NCI-H1105 (cell line): ENCODE measurements at places on chromosomes 2 and 18.

DNA sequence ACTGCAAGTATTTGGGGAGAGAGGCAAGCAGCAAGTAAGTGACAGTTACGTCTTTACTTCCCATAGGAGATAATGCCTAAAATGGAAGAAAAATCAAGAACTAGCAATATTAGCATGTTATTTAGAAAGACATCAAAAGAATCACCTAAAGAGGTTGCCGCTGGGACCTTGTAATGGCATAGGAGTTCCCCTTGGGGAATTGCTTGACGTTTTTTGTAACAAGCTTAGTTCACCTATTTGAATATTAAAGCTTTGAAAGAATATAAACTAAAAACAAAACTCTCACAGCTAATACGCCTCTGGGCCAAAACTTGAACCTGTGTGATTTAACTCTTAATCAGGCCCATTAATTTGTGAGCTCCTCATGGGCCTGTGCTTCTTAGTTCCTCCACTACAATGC is 89.0 kb downstream of the AAK1 start:
- DNase-seq: no peak

- no peak for DNase-seq
Measured at GRCh38 chr2:47303341-47304148, 99.4 kb upstream of the MSH2 start.

- peak; percentile 22 for DNase-seq
Measured at GRCh38 chr2:201450954-201451291, 335 bp downstream of the TRAK2 start.

DNA sequence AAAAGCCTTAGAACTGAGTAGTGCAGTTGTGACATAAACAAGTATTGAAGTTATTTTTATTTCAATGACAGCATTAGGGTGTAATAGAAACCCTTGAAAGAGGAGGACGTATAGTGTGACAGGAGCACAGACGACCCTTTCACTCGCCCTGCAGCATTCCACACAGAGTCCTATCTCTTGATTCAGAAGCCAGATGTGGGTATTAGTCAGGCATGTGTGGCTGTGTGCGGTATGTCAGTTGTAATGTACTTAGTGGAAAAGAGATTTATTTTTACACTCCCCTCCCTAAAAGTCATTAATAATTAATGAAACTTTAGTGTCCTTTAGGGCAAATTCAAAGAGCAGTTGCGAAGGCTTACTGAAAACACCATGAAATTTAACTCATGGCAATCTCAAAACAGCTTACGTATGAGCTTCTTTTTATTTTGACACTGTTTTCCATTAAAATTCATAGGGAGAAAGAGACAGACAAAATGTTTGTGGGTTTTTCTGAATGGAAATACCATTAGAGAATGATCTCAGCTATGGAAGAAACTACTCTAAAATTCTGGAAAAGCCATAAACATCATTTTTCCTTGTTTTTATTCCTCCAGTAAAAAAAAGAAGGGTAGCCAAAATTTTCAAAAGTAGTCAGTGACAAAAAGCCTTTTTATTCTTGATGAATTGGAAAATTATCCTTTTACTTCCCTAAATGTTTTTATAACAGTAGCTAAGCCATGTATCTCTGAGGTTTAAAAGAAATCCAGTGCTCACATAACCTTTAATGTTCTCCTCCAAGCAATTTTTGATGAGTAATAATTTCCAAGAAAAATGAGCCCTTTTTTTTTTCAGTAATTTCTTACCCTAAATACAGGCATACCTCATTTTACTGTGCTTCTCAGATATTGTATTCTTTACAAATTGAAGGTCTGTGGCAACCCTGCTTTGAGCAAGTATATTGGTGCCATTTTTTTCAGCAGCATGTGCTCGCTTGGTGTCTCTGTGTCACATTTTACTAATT is 84.0 kb upstream of the DSEL start:
- DNase-seq: no peak

DNA sequence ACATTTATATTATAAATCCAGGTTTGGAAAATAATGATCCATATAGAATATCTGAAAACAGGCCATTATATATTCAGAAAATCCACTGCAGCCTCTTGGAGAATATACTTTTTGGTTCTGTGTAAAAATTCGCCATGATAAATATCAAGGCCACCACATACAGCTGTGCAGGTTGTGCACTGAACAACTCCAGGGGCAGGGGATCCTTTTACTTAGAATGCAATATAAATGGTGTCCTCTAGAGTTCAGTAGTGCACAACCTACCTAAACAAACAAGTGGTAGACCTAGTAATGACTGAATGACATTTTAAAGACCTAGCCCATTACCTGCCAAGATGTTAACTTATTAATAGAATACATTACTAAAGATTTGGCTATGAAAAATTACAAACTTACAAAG is 22.4 kb downstream of the MOGAT1 start:
- no peak for DNase-seq

DNA sequence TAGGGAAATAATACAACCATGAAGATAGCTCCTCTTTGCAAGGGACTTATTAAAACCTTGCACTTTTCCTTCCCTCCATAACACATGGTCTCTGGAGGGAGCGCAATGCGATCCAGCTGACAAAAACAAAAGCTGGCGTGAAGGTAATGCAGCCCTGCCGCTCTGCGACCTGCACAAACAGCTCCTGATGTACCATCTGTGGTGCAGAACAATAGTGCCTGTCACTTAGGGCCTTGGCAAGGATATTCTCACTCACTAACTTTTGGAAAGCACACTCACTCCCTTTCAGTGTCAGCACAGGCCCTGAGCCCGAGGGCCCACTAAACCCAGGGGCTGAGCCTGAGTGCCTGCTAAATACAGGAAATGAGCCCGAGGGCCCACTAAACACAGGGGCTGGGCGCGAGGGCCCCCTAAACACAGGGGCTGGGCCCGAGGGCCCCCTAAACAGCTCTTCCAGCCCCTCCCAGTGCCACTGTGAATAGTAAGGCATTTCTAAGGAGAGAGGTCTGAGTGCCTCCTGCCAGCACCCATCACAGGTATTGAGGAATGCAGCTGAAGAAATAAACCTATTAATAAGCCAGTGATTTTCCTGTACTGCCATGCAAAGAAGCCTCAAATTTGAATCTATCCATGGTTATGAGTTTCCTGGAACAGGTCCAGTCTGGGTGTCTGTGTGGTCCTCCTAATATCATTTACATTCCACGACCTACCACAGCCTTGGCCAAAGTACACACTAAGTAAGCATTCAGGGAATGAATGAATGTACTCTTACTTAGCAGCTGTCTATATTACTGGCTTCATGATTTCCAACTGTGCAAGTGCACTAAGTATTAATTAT is 9.3 kb downstream of the L3MBTL4 start:
- DNase-seq: no peak

- no peak for DNase-seq
Measured at GRCh38 chr2:132692816-132693215, 22.8 kb upstream of the LYPD1 start.

- peak; percentile 56 for DNase-seq
Measured at GRCh38 chr2:217510771-217511291, 492.0 kb downstream of the TNS1 start.

DNA sequence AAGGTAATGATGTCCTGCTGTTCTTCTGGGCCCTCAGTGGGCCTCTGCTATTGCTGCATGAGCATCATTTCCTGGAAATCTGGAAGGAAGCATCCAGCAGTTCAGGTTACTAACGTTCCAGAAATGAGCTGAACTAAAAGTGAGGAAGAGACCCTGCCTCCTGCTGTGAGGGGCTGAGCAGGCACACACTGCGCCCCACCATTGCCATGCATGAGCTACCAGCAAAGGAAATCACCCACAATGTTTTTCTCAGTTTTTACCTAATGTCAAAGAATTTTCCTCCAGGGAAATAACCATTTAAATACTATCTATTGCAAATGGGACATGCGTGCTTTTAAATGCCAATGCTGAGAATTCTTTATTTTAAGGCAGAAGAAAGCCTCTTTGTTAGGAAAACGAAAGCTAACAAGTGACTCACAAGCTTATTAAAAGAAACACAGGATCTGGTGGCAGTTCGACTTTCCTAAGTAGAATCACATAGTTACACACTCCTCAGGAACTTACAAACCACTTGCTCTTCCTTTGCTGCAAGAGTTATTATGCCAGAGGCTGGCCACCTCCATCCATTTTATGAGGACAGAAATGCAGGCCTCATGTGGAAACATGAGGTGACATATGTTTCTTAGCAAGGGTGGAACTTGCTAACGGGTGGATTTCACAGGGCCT is 152.6 kb upstream of the TTC39C start:
- DNase-seq: no peak

DNA sequence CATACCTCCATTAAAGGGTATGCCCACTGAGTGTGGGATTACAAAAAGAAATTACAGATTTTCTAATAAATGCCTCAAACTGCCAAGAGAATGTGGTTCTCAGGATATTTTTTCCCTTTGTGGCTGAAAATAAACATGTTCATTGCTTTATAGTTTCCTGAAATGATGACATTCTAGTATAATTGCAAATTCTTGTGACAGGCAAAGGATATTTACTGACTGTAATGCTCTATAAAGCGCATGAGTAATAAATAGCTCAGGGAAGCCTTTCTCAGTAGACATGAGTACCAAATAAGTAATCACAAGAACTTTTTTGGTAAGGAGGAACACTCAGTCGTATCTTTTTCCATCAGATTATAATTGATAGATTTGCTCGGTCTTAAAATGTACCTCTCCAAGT is 72.3 kb downstream of the FTCDNL1 start:
- DNase-seq: no peak

GRCh38 chr2:95392730-95393455 is 9.6 kb upstream of the FAHD2A start:
- no peak for DNase-seq

DNA sequence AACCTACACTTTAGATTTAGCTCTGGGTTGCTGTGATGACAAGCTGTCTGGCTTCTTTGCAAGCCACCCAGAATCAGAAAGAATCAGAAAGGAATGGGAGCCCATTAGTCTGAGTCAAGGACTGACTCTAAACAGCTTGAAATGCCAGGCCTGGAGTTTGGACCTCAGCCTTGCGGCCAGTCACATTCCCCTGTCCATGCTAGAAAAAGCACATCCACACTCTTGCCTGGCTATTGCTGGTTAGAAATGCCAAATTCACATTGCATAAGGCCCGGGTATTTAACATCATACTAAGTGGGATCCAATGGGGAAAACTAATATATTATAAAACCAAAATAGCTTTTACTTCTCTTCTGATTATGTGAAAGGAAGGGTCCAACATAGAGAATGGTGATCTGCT is 756.8 kb upstream of the KLHL29 start:
- DNase-seq: no peak

- no peak for DNase-seq
Measured at GRCh38 chr18:38427234-38427633, 861.6 kb upstream of the CELF4 start.

DNA sequence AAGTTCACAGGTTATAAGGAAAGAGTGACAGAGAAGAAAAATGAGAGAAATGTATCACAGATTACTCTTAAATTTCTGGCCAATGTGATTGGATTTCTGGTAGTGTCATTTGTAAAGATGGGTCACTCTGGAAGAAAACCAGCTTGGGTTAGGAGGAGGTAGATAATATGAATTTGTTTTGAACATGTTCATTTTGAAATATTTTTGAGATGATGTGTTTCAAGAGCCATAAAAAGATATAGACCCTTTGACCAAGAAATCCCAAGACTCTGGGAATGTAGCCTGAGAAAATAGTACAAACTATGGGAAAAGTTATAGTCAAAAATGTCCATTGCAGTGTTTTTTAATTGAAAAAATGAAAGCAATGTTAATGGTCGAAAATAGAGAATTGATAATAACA is 70.7 kb downstream of the CALCRL start:
- no peak for DNase-seq

- DNase-seq: no peak
Measured at GRCh38 chr2:88448248-88448647, 4.2 kb downstream of the FOXI3 start.

DNA sequence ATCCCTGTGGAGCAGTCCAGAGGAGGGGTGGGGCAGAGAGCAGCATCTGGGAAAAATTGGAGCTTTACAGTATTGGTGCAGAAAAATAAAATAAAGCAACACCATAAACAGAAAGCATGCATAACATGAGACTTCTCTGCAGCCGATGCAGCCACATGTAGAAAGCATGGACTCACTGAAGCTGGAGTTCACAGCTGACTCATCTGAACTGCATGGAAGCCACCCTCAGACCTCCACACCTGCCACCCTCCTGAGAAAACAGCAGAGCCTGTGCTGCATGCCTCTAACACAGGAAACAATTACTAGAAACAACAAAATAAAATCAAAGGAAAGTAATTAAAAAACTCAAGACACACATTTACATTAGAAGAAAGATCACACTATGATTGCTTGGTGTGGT is 169.4 kb upstream of the ALKAL2 start:
- DNase-seq: no peak

DNA sequence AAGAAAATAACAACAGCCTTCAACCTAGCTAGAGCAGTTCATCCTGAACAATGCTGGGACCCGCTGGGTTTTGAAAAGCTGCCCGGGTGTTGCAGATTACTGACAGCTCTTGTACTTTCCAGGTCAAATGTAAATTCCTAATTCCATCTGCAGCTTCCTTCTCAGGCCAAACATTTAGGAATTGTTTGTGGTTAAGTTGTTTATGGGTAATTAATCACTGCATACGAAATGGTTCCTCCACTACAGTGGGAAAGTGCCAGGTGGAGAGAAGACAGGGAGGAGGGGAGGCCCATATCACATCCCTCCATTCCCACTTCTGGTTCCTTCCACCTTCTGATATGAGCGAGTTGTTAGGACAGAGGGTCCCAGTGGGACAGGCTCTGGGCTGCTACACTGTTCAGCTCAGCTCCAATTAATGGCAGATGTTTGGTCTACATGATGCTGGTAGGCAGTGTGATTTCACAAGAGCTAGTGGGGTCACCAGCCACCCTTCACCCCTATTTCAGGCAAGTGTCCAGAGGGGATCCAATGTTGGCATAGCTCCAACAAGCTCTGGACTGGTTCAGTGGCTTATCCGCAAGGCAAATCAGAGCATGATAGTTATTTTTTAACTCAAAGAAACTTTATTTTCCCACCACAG is 112.9 kb upstream of the ACAA2 start:
- no peak for DNase-seq

DNA sequence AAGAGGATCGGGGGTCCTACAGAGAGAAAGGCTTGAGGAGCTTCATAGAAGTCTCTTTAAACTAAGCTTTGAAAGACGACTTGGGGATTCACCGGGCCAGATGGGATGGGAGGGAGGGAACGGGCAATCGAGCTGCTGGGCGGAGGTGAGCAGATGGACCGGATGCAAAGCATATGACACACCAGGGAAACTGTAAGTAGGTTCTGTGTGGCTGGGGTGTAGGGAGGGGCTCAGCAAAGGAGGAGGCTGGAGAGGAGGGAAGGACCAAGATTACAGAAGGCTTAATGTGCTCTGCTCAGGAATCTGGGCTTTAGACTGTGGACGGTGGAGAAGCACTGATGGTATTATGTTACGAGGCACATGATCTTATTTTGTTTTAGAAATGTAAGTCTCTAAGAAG is 131.5 kb downstream of the MAIP1 start:
- DNase-seq: no peak
